Muscle of leg (tissue), 16 donors: ENCODE measurements at places on chromosomes 11 and 22. TPM values are rescaled to one million over a fixed set of nuclear protein-coding genes. Genes with fewer than 3 reads are reported as not detected.

The TKFC gene
- 13.3 TPM for total RNA-seq

The FADS2 gene
- total RNA-seq: 46.1 TPM

The SAA2 gene
- total RNA-seq: not detected

The CNGA4 gene
- total RNA-seq: not detected

The KCNA4 gene
- 0.31 TPM for total RNA-seq

The ROBO4 gene
- total RNA-seq: 17.8 TPM

The SLCO2B1 gene
- 8.2 TPM for total RNA-seq

The OR5B21 gene
- not detected for total RNA-seq

The OR52N4 gene
- total RNA-seq: not detected

The PIWIL4 gene
- 3.0 TPM for total RNA-seq

The KLHL22 gene
- total RNA-seq: 37.4 TPM

The HOATZ gene
- total RNA-seq: not detected

The APOA1 gene
- total RNA-seq: 2.9 TPM

The HEPN1 gene
- total RNA-seq: not detected

The MB gene
- 268 TPM for total RNA-seq

The GLYATL1 gene
- total RNA-seq: 0.58 TPM

The DEFB131B gene
- total RNA-seq: not detected

The GGT5 gene
- 3.4 TPM for total RNA-seq

The CCDC73 gene
- not detected for total RNA-seq

The NRGN gene
- 0.66 TPM for total RNA-seq

The CHADL gene
- 4.7 TPM for total RNA-seq

The CDC42EP2 gene
- total RNA-seq: 20.8 TPM

The DCHS1 gene
- total RNA-seq: 36.3 TPM

The KRTAP5-8 gene
- not detected for total RNA-seq

The GRM5 gene
- 0.04 TPM for total RNA-seq

The APOA4 gene
- total RNA-seq: not detected

The SPTY2D1 gene
- 16.0 TPM for total RNA-seq

The LUZP2 gene
- 3.6 TPM for total RNA-seq

The NLRP14 gene
- 0.04 TPM for total RNA-seq

The TMEM121B gene
- total RNA-seq: 1.2 TPM

The TENM4 gene
- total RNA-seq: 11.8 TPM

The OR8D4 gene
- total RNA-seq: 0.04 TPM

The MAJIN gene
- total RNA-seq: not detected

The RCN1 gene
- total RNA-seq: 104 TPM

The CSF2RB gene
- 1.8 TPM for total RNA-seq

The C22orf42 gene
- total RNA-seq: not detected
